ENCODE measurements at places on chromosomes 3 and 15. TPM values are rescaled to one million over a fixed set of nuclear protein-coding genes. Genes with fewer than 3 reads are reported as not detected.

GRCh38 chr3:140898340-140899180 lies 43.1 kb upstream of the SLC25A36 start:
- DNase-seq: peak; percentile 70

- DNase-seq: no peak
Measured at GRCh38 chr3:114103181-114103580, 46.6 kb downstream of the QTRT2 start.

GRCh38 chr3:150495149-150495548 lies 51.1 kb downstream of the SERP1 start:
- no peak for DNase-seq

- no peak for DNase-seq
Measured at GRCh38 chr3:151328298-151328995, 902 bp downstream of the P2RY13 start.

The SLC12A8 gene
- total RNA-seq: 26.6 TPM
